ENCODE measurements at places on chromosomes 2 and 18. TPM values are rescaled to one million over a fixed set of nuclear protein-coding genes. Genes with fewer than 3 reads are reported as not detected.
A peak's percentile ranks its signal among the peaks of the same experiment; 100 is the strongest.

The DDX1 gene
- total RNA-seq: 22.1 TPM

The THADA gene
- 40.7 TPM for total RNA-seq

The CTDP1 gene
- 67.3 TPM for total RNA-seq

DNA sequence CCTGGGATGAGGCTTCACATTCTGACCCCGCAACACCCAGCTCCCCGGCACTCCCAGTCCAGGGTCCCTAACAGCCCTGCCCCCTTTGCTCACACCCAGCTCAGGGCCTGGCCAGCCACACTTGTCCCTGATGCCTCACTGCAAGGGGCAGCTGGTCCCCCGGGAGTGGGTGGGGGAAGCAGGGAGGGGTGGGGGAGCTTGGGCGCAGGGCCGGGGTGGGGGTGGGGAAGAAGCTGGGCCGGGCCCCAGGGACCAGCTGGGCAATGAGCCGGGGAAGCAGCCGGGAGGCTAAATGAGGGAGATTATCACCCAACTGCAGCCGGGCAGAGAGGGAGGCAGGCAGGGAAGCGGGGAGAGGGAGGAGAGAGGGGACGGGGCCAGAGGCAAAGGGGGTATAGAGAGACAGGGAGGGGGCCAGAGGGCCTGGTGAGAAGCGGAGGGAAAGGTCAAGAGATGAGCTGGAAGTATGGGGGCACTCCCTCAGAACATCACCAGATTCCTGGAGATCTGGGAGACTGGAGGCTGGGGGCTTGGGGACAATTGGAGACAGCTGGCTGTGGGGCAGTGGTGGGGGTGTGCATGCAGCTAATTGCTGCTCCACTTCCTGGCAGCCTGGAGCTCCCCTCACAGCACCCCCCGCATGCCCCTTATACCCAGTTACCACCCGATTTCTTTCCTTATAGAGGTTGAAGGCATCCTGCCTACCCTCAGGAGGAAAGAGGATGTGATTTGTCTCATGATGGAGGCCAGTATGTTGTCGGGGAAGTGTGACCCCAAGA, 2.5 kb upstream of the ASIC4 start:
- no peak for DNase-seq

DNA sequence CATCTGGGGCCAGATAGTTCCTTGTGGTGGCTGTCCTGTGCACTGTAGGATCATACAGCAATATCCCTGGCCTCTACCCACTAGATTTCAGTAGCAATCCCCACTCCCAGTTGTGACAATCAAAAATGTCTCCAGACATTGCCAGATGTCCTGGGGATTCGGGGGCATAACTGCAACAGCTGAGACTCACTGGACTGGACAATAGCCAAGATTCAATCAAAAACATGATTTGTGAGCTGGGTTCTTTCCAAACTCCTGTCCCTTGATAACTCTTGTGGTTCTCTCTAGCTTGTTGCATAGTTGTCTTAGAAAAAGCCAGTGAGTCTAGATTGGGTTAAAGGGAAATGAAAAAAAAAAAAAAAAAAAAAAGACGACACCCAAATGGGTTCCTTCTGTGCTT, 293.4 kb downstream of the CELF4 start:
- no peak for DNase-seq

DNA sequence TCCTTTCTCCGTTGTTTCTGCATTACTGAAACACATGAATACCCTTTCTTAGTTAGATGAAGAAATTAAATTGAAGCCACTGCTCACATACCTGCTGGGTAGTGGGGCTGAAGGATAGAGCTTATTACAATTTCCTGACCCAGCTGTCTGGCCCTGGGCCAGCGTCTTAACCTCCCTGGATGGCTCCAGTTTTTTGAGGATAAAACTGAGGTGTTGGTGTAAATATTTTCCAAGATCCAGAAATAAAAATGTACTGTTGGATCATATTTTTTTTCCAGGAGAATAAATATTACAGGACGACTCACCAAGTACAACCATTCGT, 3.5 kb downstream of the RNF144A start:
- no peak for DNase-seq

DNA sequence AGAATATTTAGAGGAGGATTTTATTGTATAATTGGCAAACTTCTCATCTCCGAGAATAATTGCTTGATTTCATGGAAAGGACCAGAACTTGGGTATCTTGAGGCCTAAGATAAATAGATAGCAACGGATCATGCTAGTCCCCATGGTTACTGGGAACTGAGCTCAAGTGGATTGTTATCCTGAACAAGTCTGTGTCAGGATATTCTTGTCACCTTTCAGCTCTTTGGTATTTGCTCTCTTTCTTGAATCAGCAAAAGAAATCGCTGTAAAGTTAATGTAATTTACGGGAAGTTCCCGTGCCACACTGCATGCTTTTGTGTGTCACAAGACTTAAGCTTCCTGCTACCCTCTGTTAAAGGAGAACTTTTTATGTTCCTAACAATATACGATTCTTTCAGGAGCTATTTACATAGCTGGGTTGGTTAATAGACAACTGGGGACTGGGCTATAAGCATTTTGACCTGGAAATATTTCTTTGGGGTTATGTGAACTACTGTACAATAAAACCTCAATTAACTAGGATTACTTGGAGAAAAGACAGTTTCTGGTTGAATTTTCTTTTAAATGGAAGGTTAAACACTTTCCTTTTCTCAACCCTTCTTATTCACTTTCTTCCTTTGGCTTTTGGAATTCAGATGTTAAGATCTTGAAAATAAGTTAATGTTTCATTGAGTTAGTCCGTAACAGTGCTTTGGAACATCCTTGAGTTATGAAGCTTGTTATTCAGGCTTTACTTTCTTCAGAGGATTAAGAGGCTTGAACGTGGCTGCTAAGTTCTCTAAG, 151.2 kb downstream of the FMNL2 start:
- peak; percentile 45 for DNase-seq

Data from hematopoietic multipotent progenitor cell (in vitro differentiated cells).